Stimulated activated CD4-positive, alpha-beta T cell treated with anti-CD3 and anti-CD28 coated beads, TNF-alpha, amount 100 ng/mL, for 4 hours (primary cell): ENCODE measurements at places on chromosomes 5 and 9.
A peak's percentile ranks its signal among the peaks of the same experiment; 100 is the strongest.

- DNase-seq = no peak
Measured at GRCh38 chr9:70085241-70085640, 41.6 kb downstream of the MAMDC2 start.

- no peak for DNase-seq
Measured at GRCh38 chr5:168401226-168401625, 85.0 kb upstream of the RARS1 start.

- no peak for DNase-seq
Measured at GRCh38 chr5:139468421-139468931, 2.3 kb upstream of the SMIM33 start.

- no peak for DNase-seq
Measured at GRCh38 chr9:108673386-108673785, 182.4 kb downstream of the ACTL7B start.

DNA sequence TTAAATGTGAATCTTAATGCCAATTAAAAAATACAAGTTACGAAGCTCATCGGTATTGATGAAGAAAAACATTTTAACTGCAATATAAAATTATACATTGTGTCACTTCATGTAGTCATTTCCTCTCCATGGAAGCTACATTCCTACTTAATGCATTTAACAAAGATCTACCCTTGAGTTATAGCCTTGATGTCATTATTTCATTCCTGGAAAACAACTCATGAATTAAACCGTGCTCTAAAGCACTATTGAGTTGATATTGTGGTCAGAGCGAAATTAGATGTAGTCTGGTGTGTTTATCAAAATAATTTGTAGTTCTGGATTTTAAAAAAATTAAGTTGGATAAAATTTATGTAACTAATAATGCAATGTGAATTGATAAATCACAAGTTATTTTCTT, 11.1 kb downstream of the C5orf47 start:
- DNase-seq = no peak

DNA sequence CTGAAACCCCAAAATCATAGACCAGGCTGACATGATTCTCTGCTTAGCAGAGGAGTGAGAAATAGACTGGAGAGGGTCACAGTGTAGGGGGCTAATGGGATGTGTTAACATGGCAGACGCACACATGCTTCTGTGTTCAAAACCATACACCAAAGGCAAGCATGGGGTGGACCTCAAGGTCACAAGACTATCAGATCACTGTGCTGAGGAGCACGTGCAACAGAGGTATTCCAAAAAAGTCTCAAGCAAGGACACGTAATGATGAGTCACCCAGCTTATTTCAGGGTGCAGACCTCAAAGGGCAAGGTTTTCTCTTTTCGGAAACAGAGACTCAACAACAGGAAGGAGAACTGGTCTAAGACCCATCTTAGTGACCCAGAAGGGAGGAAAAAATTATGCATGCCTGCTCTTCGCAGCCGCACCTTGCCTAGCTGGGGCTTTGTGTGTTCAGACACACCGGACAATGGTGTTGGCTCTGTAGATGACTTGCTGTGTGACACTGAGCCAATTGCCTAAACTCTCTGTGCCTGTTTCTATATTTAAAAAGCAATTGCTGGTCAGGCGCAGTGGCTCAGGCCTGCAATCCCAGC, 20.3 kb downstream of the WHRN start:
- peak; percentile 2 for DNase-seq

DNA sequence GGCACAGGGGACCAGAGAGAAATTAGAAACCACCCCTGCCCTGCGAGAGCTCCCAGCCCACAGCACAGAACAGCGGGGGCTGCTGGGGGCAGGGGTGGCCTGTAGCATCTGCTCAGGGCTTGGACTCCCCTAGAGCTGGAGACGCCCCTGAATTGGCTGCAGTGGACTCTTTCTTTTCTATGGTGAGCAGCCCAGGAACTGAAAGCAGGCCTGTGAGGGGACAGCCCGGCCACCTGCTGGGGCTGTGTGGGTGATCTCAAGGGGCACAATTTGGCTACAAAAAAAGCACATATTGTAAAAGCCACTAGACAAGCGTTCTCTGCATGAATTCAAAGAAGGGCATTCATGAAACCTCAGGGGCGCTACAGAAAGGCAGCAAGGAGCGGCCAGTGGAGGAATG, 57.5 kb upstream of the ICE1 start:
- DNase-seq = no peak

GRCh38 chr5:139849942-139850341, 54.3 kb downstream of the PSD2 start:
- no peak for DNase-seq

GRCh38 chr9:79812507-79813257, 240.9 kb downstream of the TLE4 start:
- no peak for DNase-seq

- no peak for DNase-seq
Measured at GRCh38 chr9:99040251-99040900, 64.5 kb upstream of the TGFBR1 start.

DNA sequence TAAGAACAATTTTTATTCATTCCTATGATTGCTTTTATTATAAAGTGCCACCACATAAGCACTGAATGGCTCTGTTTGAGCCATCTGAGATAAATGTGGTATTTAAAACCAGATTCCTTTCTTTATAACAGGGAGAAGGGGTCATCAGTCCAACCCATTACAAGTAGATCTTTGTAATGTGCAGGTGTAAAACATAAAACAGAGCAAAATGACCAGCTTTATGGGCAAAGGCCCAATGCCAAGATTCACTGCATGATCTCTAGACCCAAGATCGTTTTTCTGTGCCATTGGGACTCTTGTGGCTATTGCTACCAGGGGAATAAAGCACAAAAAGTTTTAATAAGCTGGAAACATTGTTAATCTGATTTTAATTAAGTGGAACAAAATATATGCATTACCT, 469.9 kb downstream of the PRR16 start:
- no peak for DNase-seq

- DNase-seq = no peak
Measured at GRCh38 chr5:107431998-107432397, 238.7 kb downstream of the EFNA5 start.

- peak; percentile 53 for DNase-seq
Measured at GRCh38 chr9:136544548-136544963, 1.3 kb downstream of the NOTCH1 start.

DNA sequence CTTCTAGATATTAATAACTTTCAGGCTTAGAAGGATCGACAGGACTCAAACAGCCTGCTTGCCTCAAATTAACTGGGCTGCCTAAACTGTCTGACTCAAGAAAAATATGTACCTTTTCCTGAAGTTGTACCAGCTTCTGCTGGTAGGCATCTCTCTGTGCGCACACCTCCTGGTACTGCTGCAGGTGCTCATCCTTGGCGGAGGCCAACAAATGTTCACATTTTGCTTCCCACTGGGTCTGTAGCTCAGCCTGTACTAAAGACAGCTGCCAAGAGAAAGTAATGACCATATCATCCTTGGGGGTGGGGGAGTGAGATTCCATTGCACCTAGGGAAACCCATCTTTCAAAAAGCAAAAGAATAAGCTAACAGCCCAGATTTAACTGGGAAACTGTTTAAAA, 22.5 kb downstream of the SLC31A2 start:
- no peak for DNase-seq

- DNase-seq = peak; percentile 12
Measured at GRCh38 chr9:95048225-95049087, 269.1 kb downstream of the FANCC start.

DNA sequence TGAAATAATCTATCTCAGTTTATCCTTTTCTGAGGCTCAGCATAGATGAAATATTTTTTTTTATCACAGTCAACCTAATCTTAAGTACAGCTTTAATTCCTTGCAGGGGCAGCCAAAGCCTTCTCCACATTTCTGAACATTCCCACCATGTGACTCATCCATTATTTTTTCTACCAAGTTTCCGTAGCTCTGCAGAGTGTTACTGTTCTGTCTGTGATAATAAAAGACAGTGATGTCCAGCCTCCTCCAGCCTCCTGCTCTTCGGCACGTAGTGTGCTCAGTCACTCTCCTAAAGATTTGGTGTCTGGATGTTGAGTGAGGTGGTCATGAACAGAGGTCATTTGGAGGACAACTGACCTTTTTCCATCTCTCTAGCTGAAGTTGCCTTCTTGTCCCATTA, 338.1 kb upstream of the ADAMTS16 start:
- DNase-seq = no peak

- no peak for DNase-seq
Measured at GRCh38 chr9:27763831-27764230, 190.6 kb upstream of the C9orf72 start.

DNA sequence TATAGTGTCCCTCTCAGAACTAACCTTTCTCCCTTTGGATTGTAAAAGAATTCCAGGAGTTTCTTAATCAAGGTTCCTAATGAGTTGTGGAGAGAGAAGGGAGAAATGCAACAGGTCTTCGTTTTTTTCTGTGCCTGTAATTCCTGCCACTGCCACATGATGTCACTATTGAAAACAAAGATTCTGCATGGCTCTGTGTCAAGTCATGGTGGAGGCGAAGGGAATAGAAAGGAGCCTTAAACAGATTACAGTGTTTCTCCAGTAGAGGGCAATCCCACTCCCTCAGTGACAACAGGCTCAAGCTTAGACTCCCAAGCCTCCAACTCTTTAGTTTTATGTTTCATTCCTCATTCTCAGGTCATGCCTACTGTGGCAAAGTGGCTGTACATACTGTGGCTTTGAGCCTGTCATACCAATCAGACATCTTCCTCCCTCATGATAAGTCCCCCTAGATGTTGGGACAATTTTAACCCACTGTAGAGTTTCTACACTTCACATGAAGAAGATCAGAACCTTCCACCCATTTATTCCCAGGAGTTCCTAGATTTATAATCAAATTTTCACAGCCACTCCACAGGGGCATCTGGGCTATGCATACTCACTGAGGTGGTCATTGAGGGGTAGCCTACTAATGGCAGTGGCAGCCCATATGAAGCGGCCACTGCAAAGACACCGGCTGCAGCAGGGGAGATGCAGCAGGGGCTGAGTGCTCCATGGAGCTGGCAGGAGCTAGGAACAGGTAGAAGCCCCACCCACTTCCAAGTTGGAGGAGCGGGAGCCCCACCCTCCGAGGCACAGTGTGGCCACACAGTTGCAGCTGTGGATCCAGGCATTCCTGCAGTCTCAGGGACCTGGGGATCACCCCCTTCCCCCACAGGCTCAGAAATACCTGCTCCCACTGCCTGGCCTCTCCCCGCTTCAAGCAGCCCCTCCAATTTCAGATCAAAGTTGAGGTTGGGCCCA, 97.4 kb upstream of the TRIM32 start:
- DNase-seq = no peak

GRCh38 chr5:3197304-3198073, 398.1 kb upstream of the IRX1 start:
- DNase-seq = no peak

DNA sequence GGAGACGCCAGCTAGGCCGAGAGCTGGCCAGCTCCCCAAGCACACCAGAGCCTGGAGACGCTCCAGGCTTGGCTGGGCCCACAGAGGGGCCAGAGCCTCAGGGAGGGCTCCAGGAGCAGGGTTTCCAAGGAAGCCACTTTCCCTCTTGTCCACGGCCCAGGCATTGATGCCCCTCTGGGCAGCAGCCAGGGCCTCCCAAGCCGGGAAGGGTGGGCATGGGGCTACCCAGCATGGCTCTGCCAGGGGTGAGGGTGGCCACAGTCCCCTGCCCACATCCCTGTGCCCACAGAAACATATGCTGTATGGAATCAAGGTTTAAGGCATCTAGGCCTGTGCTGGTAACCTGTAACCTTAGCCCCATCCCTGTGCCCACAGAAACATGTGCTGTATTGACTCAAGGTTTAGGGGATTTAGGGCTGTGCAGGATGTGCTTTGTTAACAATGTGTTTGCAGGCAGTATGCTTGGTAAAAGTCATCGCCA, 1.5 kb upstream of the DPP7 start:
- no peak for DNase-seq

- no peak for DNase-seq
Measured at GRCh38 chr5:38431242-38431853, 125.1 kb downstream of the LIFR start.

DNA sequence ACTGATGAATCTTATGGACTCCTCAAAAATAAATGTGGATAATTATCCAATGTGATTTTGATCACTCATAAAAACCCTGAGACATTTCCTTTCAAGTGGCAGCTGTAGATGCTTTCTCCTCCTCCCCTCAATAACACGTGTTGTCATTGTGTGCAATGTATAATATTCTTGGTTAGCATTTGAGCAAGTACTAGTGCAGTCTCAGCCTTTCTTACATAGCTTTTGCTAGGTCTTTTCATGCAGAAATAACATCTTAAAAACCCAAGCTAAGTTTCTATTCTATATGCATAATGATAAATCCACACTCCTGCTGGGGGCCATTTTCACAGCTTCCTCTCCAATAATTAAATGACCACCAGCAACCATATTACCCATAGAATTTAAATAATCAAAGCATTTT, 1835.2 kb upstream of the NUDT12 start:
- DNase-seq = no peak

- DNase-seq = no peak
Measured at GRCh38 chr9:77176686-77177142, 620 bp upstream of the VPS13A start.

DNA sequence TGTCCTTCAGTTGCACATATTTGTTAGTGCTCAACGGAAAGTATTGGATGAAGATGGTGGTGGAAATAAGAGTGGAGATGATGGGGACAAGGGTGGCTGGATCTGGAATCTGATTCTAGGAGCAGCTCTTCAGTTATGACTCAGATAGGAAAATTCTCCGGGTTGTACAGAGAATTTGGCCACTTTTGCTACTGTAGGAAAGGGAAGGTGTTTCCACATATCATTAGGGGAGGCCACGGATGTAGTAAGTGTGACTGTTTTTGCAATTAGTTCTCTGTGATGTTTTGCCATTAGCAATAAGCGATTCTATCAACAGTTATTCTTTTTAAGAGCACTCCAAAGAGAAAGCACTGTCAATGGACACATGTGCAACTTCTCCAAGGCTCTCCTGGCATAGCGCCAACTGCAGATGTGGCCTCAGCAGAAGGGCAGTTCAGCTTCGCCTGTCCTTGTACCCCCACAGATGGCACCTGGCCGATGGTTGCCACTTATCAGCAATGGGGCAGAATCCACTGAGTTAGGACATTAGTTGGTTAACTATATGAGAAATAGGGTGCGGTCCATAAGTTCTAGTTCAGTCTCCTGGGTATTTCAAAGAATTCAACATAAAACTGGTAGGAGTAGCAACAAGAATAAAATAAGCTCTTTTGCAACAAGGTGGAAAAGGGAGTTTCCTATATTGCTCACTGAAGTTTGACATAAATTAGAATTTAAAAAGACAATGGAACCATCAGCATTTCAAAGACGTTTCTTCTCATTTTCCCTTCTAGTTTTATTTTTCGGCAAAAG, 96.3 kb downstream of the ARSB start:
- DNase-seq = no peak

- DNase-seq = no peak
Measured at GRCh38 chr9:98538626-98539031, 170.1 kb downstream of the GABBR2 start.

DNA sequence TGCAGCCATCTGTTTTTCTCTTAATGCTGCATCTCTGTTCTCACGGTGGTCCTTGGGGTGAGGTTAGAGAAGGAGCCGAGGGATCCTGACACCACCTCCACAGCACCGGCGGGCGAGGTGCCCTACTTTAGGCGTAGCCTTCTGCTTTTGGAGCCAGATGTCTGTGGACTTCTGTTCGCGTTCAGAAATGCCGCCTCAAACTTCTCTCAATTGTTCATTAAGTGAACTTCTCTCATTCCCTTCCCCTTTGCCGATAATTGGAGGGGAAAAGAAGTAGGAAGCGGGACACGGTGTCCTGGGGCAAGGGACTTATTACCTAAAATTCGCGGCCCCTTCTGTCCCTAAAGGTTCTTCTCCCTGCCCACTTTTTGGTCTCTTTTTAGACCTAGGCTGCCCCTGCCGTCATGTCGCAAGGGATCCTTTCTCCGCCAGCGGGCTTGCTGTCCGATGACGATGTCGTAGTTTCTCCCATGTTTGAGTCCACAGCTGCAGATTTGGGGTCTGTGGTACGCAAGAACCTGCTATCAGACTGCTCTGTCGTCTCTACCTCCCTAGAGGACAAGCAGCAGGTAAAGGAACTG, 455 bp downstream of the KIF20A start:
- DNase-seq = no peak
